HFFc6 (cell line): ENCODE measurements at places on chromosomes 2 and 18. TPM values are rescaled to one million over a fixed set of nuclear protein-coding genes. Genes with fewer than 3 reads are reported as not detected.
A peak's percentile ranks its signal among the peaks of the same experiment; 100 is the strongest.

GRCh38 chr2:108243566-108243965 is 3.8 kb downstream of the SULT1C3 start:
- H3K36me3 ChIP-seq, result peaks cover 6% of the 10 kb centered on the region
- DNase-seq, result peak; percentile 26
- no peaks in the 10 kb centered on the region; the same call in 1 of the 2 replicates for H3K27me3 ChIP-seq
- H3K4me3 ChIP-seq, result no peak overlapping the region

ANKRD12 gene
- 25.6 to 26.5 TPM (median 26.5 TPM) in 3 replicates for total RNA-seq

DNA sequence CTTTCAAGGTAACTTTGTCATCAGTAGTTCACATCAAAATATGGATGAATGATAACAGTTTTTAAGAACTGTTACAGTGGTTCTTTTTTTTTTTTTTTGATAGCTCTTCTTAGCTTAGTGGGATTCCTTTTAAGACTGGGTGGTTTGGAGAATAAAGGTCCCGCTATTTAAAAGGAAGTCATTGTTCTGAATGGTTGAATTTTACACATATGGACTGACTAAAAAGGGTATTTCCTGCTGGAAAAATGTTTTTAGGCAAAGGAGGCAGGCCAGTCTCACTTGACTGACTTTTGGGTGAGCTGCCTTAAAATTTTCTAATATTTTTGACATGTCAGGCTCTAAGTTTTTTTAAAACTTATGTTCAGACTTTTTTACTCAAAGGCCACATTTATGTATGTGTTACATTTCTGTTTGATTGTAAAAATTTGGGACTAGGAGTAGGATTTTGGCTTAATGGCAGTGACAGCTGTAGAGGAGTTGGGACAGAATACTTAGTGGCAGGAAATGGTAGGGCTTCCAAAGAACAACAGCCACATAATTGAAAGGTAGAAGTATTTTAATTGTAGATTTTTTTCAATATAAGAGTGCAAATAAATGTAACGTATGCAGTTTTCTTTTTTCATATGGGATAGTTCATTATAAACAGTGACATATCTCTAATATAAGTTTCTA is 13.7 kb downstream of the VAPA start:
- DNase-seq, result no peak
- peak overlapping the region; percentile 17 for H3K27ac ChIP-seq
- peaks cover 86% of the 10 kb centered on the region for H3K4me1 ChIP-seq
- no peaks in the 10 kb centered on the region for H3K27me3 ChIP-seq

DNA sequence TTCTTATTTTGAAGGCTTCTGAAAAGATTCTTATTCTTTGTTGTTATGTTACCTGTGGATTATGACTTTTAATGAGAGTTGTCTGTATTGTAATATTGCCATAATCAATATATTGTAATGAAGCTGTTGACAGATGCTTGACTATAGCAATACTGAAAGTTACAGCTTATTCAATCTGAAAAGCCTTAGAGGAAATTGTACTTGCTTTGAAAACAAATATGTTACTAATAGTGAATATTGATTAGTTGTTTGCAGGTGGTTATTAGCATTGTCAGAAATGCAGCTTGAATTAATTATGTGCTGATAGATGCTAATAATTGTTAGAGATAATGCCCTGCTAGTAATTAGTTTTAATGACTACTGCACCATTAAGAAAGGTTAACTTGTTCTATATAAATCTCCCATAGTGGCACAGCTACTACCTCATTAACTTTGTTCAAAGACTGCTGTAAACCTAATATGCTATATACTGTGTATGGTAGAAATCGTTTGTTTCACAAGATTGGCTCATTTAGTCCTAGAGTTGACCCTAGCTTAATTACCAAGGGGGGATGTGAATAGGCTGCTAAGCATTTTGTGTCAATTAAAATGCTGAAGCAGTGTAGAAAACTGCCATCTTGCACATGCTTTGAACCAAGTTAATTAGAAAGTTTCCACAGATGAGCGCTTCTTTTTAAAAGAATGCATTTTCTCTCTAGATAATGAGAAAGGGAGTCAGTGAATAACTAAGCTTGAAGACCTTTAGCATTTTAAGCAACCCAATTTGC is 30.5 kb downstream of the SLC39A10 start:
- H3K36me3 ChIP-seq, result peaks cover 30% of the 10 kb centered on the region
- H3K27me3 ChIP-seq, result peaks cover 3% of the 10 kb centered on the region; the same call in 1 of the 2 replicates
- peaks cover 28% of the 10 kb centered on the region for H3K4me1 ChIP-seq
- DNase-seq, result no peak

MOGAT1 gene
- not detected in 3 replicates for total RNA-seq

- H3K27ac ChIP-seq, result no peak overlapping the region
- H3K27me3 ChIP-seq, result peaks cover 18% of the 10 kb centered on the region
- no peak overlapping the region for H3K4me3 ChIP-seq
- DNase-seq, result peak; percentile 1
- H3K4me1 ChIP-seq, result no peaks in the 10 kb centered on the region
Observed at GRCh38 chr2:110931648-110932047, 189.1 kb upstream of the BCL2L11 start.

DNA sequence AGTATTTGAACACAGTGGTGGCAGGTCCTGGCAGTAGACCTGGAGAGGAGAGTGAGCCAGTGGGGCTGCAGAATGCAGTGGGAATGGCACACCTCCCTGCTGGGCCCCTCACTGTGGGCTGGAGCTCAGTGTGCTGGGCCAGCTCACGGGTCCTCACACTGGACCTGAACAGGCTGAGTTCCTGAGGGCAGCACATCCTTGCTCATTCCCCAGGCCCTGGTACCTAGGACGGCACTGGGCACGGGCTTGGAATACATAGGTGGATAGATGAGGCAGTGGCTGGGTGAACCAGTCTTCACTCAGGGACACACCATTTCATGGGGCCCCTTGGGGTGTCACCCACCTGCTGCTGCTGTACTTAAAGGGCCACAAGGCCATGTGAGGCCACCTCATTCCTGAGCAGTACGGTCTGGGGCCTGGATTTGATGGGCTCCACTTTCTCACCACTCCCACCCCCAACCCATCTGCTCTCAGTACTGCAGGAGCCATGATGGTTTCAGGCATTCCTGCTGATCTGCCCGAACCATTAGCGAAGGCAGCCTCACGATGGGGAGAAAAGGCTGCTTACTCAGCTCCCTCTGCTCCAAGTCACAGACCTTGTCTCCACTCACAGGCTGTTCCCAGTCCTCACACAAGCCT is 4.2 kb downstream of the TMEM177 start:
- no peak overlapping the region for H3K4me3 ChIP-seq
- no peak overlapping the region for H3K27ac ChIP-seq
- peaks cover 24% of the 10 kb centered on the region for H3K4me1 ChIP-seq
- H3K27me3 ChIP-seq, result no peaks in the 10 kb centered on the region; the same call in none of the 2 replicates
- H3K36me3 ChIP-seq, result peaks cover 17% of the 10 kb centered on the region

DNA sequence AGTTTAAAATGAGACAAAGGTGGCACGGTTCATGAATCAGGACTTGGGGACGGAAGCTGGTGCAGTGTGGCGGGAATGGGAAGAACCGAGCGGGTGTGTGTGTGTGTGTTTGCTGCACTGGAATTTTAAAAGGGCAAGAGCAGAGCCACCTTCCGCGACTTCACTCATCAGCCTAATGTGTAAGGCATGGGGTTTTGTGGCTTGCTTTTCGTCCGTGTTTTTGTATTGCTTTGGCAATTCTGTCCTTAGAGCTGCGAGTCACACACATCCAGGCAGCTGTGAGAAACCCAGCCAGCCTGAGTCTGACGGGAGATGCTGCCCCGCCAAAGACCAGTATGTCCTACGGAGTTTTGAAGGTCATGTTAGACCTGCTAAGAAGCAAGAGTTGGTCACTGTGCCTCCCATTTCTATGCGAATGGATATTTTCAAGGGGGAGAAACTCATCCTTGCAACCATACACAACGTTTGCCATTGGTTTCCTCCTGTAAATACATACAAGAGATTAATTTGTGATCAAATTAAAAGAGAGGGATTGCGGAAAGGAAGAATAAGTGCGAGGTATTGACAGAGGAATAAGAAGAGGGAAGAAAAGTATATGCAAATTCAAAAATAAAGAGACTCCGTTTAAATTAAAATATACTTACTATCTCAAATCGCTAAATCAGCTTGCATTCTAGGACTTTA is 665 bp upstream of the CACNB4 start:
- H3K36me3 ChIP-seq, result no peaks in the 10 kb centered on the region
- peaks cover 41% of the 10 kb centered on the region for H3K27me3 ChIP-seq
- peak; percentile 13 for DNase-seq
- peaks cover 19% of the 10 kb centered on the region for H3K4me1 ChIP-seq
- H3K4me3 ChIP-seq, result peak overlapping the region; percentile 84

DNA sequence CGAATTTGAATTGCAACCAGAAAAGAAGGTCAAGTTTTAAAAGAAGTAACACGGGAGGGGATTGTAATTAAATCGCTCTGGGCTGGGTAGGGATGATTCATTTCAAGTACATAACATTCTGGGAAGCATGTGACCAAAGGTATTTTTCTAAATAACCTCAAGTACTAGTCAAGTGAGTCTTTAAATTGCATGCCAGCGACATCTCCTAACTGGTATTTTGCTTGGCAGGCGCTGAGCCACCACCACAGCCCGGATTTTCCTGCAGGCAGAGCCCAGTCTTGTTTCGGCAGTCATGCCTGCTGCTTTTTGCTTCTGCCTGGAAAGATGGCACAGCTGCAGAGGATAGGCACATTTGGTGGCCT is 33.7 kb upstream of the NPAS2 start:
- H3K4me3 ChIP-seq, result peak overlapping the region; percentile 23; the same call in 1 of the 2 replicates
- H3K36me3 ChIP-seq, result peaks cover 8% of the 10 kb centered on the region
- peak overlapping the region; percentile 57 for H3K27ac ChIP-seq

GRCh38 chr18:41624460-41624859 is 330.6 kb upstream of the PIK3C3 start:
- no peak overlapping the region for H3K4me3 ChIP-seq
- H3K4me1 ChIP-seq, result no peaks in the 10 kb centered on the region
- no peak for DNase-seq
- no peaks in the 10 kb centered on the region for H3K36me3 ChIP-seq
- H3K27me3 ChIP-seq, result no peaks in the 10 kb centered on the region
- H3K27ac ChIP-seq, result no peak overlapping the region

DNA sequence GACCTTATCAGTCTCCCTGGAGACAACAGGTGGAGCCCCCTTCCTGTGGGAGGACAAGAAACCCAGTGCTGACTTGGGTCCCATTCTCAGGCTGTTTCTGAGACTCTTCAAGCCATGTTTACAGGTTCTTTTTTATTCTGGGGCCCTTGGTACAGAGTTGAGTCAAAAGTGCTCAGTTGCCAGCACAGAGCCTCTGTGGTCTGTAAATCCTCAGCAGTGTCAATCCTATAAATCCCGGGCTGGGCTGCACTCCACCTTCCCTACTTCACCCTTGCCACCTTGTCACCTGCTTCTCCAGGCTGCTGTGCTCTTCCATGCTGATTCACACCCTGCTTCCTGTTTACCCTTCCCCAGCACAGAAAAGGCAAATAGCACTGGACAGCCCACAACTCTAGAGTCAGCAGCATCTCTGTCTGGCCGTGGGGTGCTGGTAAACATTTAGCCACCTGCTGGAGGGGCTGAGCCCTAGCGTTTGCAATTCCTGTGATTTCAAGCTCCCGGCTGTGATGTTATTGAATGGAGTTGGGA is 74.7 kb downstream of the TNFRSF11A start:
- H3K4me3 ChIP-seq, result no peak overlapping the region
- H3K4me1 ChIP-seq, result no peaks in the 10 kb centered on the region
- DNase-seq, result no peak
- peaks cover 25% of the 10 kb centered on the region for H3K27me3 ChIP-seq
- H3K27ac ChIP-seq, result no peak overlapping the region
- H3K36me3 ChIP-seq, result no peaks in the 10 kb centered on the region

LAMA1 gene
- total RNA-seq, result 0.18 to 1.7 TPM (median 1.0 TPM) in 3 replicates

ELOA2 gene
- not detected in 3 replicates for total RNA-seq
